ENCODE measurements at places on chromosomes 11 and 22.
A peak's percentile ranks its signal among the peaks of the same experiment; 100 is the strongest.

GRCh38 chr11:75280227-75280701, 39.7 kb downstream of the TPBGL start:
- DNase-seq, result peak; percentile 62

- peak; percentile 74 for DNase-seq
Measured at GRCh38 chr22:33049119-33049729, 9.0 kb downstream of the SYN3 start.

GRCh38 chr11:121070951-121071845, 29.8 kb upstream of the TECTA start:
- DNase-seq, result no peak

DNA sequence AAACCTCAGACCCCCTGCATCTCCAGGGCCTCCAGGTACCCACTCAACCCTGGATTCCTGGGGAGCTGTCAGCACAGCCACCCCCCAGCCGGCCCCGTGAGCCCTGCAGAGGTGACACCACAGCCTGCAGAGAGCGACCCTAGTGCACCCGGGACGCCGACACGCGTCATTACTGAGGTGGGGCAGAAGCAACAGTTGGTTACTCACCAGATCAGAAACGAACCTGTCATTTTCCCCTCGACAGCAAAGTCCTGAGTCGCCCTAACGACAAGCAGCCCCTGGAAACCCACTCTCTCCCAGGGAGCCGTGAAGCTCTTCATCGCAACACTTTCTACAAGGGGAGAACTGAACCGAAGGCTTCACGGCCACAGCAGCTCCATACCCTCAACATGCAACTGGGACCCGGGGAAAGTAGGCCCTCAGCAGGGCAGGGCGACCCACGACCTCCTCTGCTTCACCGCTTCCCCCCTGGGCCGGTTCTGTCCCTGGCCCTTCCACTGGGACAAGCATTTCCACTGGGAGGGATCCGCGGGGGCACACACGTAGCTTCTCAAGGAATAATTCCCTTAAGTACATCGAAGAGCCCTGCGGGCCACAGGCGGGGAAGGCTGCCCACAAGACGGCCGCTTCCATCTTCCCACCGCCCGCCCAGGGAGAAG, 1.6 kb downstream of the BRD1 start:
- no peak for DNase-seq

DNA sequence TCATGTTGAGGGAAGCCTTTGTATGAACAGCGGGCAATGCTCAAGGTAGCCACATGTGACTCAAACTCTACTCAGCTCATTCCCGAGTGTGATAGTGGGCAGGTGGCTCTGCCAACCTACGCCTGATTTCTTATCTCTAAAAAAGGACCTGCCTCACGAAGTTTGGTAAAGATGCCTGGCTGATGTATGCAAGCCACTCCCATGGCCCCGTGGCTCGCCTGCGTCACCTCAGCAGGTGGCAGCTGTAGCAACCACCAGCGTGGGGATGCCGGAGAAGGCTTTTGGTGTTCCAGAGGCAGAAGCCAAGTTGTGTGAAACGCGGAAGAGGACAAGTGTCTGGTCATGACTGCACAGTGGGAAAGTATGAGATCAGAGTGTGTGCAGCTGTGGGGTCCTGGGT, 5.4 kb downstream of the FADS2 start:
- no peak for DNase-seq

- DNase-seq, result no peak
Measured at GRCh38 chr11:5476186-5476819, 12.2 kb upstream of the OR52D1 start.
